NCI-H524 treated with DMSO at 0.1 percent for 48 hours (cell line): ENCODE measurements at places on chromosomes 11 and 22.

DNA sequence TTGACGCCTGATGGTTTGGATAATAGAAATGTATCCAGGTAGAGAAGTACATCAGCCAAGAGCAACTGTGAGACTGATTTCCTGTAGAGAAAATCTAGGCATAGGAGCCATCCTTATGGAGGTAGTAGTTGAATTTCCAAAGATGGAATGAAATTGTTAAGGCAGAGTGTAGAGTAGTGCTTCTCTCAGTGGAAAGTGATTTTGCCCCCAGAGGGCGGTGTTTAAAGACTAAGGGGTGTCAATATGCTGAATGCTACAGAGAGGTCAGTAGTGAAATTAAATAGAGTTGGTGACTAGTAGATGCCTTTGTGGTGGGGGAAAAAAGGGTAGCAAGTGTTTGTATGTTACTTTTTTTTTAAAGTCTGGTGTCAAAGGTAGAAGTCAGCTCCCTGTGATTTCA, 54.5 kb downstream of the TRIM44 start:
- DNase-seq, result no peak

DNA sequence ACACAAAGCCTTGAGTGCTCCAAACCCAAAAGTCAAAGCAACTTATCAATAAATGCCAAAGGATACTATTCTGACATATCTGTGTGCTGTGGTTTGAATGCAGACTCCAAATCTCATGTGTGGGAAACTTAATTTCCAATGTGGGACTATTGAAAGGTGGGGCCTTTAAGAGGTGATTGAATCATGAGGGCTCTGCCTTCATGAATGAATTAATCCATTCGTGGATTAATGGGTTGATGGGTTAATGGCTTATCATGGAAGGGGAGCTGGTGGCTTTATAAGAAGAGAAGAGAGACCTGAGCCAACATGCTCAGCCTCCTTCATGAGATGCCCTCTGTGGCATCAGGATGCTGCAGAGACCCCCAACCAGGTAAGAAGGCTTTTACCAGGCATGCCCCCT, 16.8 kb upstream of the ZNF280A start:
- DNase-seq, result no peak

GRCh38 chr22:44080936-44081861, 57.1 kb downstream of the PARVB start:
- peak; percentile 82 for DNase-seq

DNA sequence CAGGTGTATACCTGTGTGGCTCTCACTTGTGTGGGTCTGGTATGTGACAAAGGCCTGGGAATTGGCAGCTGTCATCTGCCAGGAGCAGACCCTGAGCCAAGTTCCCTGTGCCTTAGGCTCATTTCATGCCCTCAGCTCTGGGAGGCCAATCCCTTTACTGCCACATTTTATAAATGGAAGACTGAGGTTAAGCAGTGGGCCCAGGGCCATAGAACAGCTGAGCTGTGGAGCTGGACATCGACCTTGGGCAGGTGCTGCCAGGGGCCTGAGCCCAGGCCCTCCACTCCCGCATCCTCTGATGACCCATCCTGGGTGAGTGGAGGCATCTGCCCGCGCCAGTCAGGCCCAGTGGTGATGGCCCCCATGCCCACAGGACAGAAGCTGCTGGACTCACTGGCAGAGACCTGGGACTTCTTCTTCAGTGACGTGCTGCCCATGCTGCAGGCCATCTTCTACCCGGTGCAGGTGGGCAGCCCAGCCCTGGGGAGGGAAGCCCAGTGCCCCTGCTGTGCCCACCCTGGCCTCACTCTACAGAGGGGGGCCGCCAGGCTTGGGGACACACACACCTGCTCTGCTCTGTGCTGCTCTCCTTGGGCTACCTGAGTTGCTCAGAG, 20.9 kb upstream of the ARHGAP8 start:
- no peak for DNase-seq

- DNase-seq, result no peak
Measured at GRCh38 chr11:25988178-25988577, 343.8 kb upstream of the ANO3 start.

DNA sequence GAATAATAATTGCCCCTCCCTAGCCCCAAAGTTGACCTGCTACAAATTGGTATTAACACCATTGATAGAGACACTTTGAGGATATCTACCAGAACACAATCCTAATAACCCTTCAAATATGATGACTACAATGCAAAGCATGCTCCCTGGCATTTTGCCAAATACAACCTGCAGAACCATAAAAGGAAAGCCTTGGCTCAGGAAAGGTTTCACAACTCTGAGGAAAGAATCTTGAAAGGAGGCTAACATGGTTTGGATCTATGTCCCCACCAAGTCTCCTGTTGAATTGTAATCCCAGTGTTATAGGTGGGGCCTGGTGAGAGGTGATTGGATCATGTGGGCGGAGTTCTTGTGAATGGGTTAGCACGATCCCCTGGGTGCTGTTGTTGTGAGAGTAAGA, 140.4 kb upstream of the ARHGAP42 start:
- no peak for DNase-seq

- DNase-seq, result no peak
Measured at GRCh38 chr22:44199866-44200265, 19.1 kb downstream of the PARVG start.

DNA sequence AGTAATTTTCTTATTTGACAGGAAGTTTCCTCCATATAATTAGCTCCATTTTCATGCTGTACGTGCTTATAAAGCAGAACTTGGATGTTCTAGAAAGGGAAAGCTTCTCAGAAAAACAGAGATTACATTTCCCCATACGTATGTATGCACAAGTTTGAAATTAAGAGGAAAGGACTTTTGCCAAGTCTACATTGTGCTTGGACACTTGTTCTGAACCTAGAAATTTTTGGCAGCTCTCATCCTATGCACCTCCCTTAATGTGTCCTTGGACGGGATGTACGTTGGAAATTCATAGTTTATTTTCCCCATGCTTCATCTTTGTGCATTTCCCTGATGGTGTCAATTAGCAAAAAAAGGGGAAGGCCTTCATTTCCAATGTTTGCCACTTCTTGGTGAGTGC, 322.7 kb downstream of the BLID start:
- DNase-seq, result no peak

- DNase-seq, result no peak
Measured at GRCh38 chr11:134639586-134640330, 227.7 kb upstream of the B3GAT1 start.

DNA sequence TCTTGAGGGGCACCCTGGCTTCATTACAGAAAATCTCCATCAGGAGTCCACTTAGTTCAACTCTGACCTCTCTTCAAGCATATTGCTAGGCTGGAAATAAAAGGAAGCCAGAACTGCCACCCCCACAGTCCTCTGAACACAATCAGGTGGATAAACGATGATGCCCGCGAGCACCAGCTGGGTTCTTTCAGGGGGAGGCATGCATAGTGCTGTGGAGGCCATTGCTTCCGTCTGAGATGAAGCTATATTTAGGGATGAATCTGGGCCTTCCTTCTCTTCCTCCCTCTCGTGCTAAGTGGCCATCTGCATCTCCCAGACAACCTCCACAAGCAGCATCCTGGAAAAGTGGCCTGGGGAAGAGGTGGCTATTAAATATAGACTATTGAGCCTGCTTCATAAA, 3.9 kb upstream of the MICAL2 start:
- no peak for DNase-seq

- DNase-seq, result no peak
Measured at GRCh38 chr11:56849250-56849649, 100.8 kb upstream of the OR9G4 start.

DNA sequence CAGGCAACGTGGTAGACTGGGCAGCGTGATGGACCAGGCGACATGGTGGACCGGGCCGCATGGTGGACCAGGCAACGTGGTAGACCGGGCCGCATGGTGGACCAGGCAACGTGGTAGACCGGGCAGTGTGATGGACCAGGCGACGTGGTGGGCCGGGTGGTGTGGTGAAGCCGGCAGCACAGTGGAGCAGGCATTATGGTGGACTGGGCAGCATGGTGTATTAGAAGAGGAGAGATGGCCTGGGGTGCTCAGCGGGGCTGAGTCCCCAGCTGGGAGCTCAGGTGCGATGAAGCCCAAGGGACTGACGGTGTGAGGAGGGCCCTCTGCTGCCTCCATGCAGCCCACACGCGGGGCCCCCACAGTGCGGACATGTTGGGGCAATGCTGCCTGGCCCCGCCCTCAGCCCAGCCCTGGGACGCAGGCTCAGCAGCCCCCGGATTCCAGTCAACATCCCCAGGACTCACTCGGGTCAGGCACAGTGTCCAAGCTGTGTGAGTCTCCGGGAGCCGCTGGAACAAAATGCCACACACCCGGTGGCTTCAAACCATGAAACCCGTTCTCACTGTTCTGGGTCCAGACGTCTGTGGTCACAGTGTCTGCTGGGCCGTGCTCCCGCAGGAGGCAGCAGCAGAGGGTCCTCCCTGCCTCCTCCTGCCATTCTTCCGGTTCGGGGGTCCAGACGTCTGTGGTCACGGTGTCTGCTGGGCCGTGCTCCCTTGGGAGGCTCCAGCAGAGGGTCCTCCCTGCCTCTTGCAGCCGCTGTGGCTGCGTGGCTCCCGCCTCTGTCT, 1084.9 kb downstream of the BRD1 start:
- DNase-seq, result no peak

- no peak for DNase-seq
Measured at GRCh38 chr11:64161037-64161436, 4.9 kb downstream of the MACROD1 start.

GRCh38 chr11:45280449-45280848, 5.7 kb downstream of the SYT13 start:
- DNase-seq, result no peak

DNA sequence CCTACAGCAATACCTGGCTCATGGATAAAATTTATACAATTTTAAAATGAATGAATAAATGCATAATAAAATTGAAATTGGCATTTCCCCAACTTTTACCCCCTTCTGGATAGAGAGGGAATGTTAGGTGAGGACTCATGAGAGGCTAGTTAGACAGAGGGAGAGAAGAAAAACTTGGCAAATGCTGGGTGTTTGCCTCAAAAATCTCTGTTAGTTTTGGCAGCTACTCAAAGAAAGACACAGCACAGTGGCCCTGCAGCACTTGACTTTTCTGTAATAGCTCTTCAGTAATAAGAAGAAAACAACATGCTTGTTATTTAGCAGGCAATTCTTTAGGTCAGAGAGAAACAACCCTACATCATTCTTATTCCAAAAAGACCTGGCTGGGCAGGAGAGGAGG, 20.7 kb upstream of the IZUMO1R start:
- no peak for DNase-seq

DNA sequence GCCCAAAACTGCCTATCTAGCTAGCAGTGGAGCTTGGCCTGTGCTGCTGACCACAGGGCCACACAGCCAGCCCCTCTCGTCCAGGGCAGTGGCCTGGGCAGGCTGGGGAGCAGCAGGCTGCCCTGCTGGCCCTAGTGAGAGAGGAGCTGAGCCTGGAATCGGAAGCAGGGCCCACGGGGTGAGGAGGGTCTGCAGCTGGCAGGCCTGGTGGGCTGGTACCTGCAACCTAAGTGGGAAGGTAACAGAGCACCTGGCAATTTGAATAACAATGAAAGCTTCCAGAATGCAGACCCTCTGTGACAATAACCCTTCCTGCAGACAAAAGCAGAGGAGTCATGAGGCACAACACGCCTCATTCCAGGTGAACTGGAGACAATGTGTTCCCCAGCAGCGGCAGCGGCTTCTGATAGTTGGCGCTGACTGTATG, 31.8 kb upstream of the RFPL3 start:
- DNase-seq, result no peak

DNA sequence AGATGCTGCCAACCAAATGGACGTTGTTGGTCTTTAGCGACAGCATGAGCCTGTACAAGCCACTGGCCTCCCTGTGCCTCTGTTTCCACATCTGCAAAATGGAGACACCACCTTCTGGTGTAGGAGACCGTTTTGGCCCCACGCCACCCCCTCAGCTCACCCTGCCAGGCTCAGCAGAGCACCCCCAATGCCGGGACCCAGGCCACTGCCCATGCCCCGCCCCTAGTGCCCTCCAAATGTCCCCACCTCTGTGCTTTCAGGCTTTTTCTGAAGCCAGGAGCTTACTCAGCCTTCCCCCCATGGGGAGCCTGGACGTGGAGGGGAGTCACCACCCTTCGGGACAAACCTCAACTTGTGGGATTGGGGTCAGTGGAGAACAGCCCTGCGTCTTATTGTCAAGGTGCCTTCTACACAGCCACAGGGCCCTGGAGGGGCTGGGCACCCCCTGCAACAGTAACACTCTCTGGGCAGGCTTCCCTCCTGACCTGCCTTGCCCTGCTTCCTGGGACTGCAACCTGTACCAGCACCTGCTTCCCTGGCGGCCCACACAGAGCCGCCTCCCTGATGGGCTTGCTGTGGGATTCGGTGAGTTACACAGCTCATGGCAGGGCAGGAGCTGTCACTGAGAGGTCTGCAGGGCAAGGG, 24.6 kb upstream of the RTL6 start:
- no peak for DNase-seq

GRCh38 chr11:87295237-87295636, 257.5 kb downstream of the TMEM135 start:
- DNase-seq, result peak; percentile 92

DNA sequence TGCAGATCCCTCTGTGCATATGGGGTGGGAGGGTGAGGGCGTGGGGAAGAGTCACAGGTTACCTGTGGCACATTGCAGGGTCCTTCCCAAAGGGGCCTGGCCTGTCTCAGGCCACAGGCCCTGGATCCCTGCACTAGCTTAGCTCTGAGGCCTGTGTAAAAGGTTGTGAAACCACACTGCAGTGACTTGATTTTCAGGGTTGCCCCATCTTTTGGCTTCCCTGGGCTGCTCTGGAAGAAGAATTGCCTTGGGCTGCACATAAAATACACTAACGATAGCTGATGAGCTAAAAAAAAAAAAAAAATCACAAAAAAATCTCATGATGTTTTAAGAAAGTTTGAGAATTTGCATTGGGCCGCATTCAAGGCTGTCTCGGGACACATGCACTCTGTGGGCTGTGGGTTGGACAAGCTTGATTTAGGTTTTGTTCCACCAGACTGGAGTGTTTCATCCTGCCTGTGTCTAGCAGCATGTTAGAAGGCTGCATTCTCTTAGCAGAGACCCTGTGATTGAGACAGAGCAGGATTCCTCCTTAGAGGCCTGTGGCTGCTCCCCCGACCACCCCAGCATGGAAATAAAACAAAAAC, 35.9 kb upstream of the TREH start:
- DNase-seq, result no peak
